ENCODE measurements at places on chromosomes 2 and 18.

DNA sequence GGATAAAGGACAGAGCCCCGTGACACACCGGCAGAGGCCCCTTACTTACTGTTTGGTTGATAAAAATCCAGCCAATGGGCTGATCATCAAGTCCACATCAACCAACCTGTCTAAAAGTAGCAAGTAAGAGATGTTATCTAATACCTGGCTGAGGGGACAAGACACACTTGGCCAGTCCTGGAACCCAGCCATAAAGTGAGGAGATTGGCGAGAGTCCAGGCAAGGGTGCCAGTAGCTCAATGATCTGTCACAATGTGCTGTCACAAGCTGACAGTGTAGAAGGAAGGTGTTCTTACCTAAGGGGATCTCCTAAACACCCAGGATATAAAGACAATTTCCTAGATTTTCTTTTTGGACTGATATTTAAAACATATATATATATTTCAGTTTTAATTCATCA is 61.7 kb upstream of the IL1R2 start:
- DNase-seq = no peak

DNA sequence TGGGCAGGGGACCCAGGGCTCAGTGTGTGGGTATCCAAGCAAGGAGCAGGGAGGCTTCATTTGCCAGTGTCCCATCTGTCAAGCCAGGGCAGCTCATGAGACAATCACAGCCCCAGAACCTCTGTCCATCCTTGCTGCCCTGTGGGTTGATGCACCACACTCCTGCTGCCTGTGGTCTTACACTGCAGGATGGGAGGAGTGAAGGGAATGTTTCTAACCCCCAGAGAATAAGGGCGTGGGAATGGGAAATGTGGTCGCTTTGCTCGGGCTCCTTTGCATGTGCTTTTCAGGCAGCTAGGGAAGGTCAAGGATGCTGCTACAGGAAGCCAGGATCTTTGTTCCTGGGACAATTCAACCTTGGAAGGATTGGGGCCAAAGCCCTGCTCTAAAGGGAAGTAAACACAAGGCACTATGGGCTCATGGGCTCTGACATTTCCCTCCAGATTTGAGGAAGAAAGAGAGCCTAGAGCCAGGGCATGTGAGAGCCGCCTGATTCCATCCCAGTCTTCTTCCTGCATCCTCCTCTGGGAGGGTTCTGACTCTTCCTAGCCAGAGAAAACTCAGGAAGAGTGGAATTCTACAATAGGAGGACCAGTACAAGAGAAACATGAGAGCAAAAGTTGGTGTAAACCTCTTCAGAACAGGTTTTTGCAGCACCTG is 18.8 kb upstream of the MAP3K20 start:
- DNase-seq = no peak

DNA sequence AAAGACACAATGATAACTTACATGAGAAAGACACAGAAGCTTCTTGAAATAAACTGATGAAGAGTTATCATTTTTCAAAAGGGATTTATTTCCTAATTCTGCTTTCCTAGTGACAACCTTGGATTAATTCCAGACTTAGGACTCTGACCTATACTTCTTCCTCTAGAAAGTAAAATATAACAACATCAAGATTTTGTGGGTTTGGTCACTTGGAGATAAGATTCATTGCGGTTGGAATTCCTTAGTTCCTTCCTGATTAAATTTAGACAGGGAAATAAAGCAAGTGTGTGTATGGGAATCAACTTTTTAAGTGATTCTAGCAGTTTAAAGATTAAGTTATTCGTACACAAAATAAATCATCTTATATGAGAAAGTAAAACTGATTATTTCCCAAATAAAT is 208.4 kb upstream of the CCDC150 start:
- no peak for DNase-seq

- DNase-seq = no peak
Measured at GRCh38 chr2:160735696-160736095, 242.1 kb upstream of the RBMS1 start.

DNA sequence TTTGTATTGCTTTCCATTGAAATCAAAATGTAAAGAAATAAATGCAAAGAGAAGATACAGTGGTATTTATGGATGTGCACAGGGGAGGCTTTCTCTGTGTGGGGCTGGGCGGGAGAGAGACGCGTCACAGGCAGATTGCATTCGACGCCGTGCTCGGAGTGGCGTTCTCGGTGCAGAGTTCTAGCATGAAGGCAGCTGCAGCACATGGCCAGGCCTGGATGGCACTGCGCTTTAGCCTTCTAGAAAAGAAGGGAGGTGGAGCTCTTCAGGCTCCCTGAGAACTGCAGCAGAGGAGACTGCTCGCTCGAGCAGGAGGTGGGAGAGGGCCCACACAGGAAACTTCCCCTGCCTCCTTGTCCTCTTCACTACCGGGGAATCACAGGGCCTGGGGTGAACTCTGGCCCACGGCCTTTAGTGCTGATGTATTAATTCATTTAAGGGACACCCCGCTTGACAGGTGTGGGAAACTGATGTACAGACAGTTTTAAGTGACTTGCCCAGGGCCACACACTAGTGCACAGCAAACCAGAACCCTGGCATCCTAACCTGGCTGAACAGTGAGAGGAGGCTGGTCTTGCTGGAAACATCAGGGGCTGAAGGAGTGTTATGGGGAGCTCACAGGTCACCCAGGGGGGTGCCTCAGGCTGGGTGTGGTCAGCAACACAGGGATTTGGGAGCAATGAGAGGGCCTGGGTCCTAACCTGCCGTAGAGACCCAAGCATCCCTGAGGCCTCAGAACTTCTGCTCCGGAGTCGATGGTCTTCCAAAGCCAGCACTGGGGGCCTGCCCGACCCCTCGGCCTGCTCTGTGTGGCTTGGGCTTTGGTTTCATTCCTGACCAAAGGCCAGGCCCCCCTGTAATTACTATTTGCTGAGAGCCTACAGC is 199.9 kb downstream of the HDAC4 start:
- no peak for DNase-seq

- DNase-seq = no peak
Measured at GRCh38 chr2:55957142-55957541, 33.6 kb upstream of the EFEMP1 start.

All from activated CD8-positive, alpha-beta memory T cell treated with anti-CD3 and anti-CD28 coated beads for 48 hours (primary cell).